Amniotic stem cell (primary cell): ENCODE measurements at places on chromosomes 6 and 20.
A peak's percentile ranks its signal among the peaks of the same experiment; 100 is the strongest.

- DNase-seq = no peak
Measured at GRCh38 chr6:43219814-43220213, 9.5 kb downstream of the DNPH1 start.

- no peak for DNase-seq
Measured at GRCh38 chr6:124445581-124445980, 516.7 kb upstream of the RNF217 start.

GRCh38 chr20:31721408-31722256 is 1.0 kb downstream of the BCL2L1 start:
- DNase-seq = no peak

GRCh38 chr6:46323312-46323965 is 152.7 kb upstream of the ENPP5 start:
- peak; percentile 87 for DNase-seq

- peak; percentile 80 for DNase-seq
Measured at GRCh38 chr6:2630359-2630758, 120.4 kb downstream of the MYLK4 start.
